ENCODE measurements at places on chromosomes 1 and 21. TPM values are rescaled to one million over a fixed set of nuclear protein-coding genes. Genes with fewer than 3 reads are reported as not detected.

FAM151A gene
- not detected for polyA plus RNA-seq

ABCG1 gene
- 11.2 TPM for polyA plus RNA-seq

HAO2 gene
- not detected for polyA plus RNA-seq

HHIPL2 gene
- not detected for polyA plus RNA-seq

TEKT2 gene
- polyA plus RNA-seq: not detected

SPATA46 gene
- not detected for polyA plus RNA-seq

TSEN15 gene
- 51.2 TPM for polyA plus RNA-seq

TTC39A gene
- 0.19 TPM for polyA plus RNA-seq

BEND5 gene
- polyA plus RNA-seq: 10.4 TPM

TMEM51 gene
- polyA plus RNA-seq: not detected

TAS1R2 gene
- not detected for polyA plus RNA-seq

ZNF593OS gene
- polyA plus RNA-seq: 0.25 TPM

TAL1 gene
- not detected for polyA plus RNA-seq

FCRLB gene
- polyA plus RNA-seq: 0.77 TPM

POGK gene
- polyA plus RNA-seq: 13.9 TPM

PLA2G4A gene
- polyA plus RNA-seq: not detected

NCAM2 gene
- not detected for polyA plus RNA-seq

VSIG8 gene
- polyA plus RNA-seq: not detected

KISS1 gene
- polyA plus RNA-seq: not detected

KHDRBS1 gene
- polyA plus RNA-seq: 92.1 TPM

IVL gene
- polyA plus RNA-seq: not detected

SMG5 gene
- polyA plus RNA-seq: 11.1 TPM

PCP4L1 gene
- not detected for polyA plus RNA-seq

FCRL5 gene
- not detected for polyA plus RNA-seq

IARS2 gene
- 58.4 TPM for polyA plus RNA-seq

GPR25 gene
- 0.15 TPM for polyA plus RNA-seq

LRRC40 gene
- 7.4 TPM for polyA plus RNA-seq

CFAP45 gene
- polyA plus RNA-seq: not detected

OR2T2 gene
- not detected for polyA plus RNA-seq

SPRR2A gene
- polyA plus RNA-seq: not detected

AK5 gene
- 45.0 TPM for polyA plus RNA-seq

PADI2 gene
- polyA plus RNA-seq: 0.06 TPM

DPT gene
- not detected for polyA plus RNA-seq

ALX3 gene
- not detected for polyA plus RNA-seq

TNN gene
- polyA plus RNA-seq: not detected

C1orf141 gene
- not detected for polyA plus RNA-seq

RPTN gene
- not detected for polyA plus RNA-seq

OMA1 gene
- 55.7 TPM for polyA plus RNA-seq

SELL gene
- 2,162 TPM for polyA plus RNA-seq

S100A16 gene
- not detected for polyA plus RNA-seq

DIRAS3 gene
- polyA plus RNA-seq: not detected

KRTAP12-2 gene
- not detected for polyA plus RNA-seq

IQGAP3 gene
- not detected for polyA plus RNA-seq

CCDC185 gene
- polyA plus RNA-seq: not detected

GJA8 gene
- polyA plus RNA-seq: not detected

ARL8A gene
- 6.4 TPM for polyA plus RNA-seq

CFAP107 gene
- not detected for polyA plus RNA-seq

KCNA2 gene
- polyA plus RNA-seq: not detected

DNASE2B gene
- not detected for polyA plus RNA-seq

HLX gene
- polyA plus RNA-seq: not detected

MT1HL1 gene
- polyA plus RNA-seq: not detected

C1QB gene
- polyA plus RNA-seq: not detected

ELAPOR1 gene
- polyA plus RNA-seq: 9.2 TPM

SLC35A3 gene
- polyA plus RNA-seq: 15.1 TPM

MPL gene
- polyA plus RNA-seq: not detected

NPR1 gene
- not detected for polyA plus RNA-seq

All from naive thymus-derived CD8-positive, alpha-beta T cell (primary cell).